Midbrain (tissue), 1 donor: ENCODE measurements at places on chromosomes 13 and 19.

- no peak for DNase-seq
These were observed 4.0 kb downstream of the EMP3 start for GRCh38 chr19:48329167-48329891.

- DNase-seq: peak; percentile 25
These were observed 53.1 kb downstream of the ARHGAP35 start for GRCh38 chr19:46913852-46914430.

- DNase-seq: no peak
These were observed 500 bp downstream of the SMIM24 start for GRCh38 chr19:3479834-3480215.

GRCh38 chr19:53076984-53077383 is 26.2 kb downstream of the ZNF160 start:
- DNase-seq: peak; percentile 64

DNA sequence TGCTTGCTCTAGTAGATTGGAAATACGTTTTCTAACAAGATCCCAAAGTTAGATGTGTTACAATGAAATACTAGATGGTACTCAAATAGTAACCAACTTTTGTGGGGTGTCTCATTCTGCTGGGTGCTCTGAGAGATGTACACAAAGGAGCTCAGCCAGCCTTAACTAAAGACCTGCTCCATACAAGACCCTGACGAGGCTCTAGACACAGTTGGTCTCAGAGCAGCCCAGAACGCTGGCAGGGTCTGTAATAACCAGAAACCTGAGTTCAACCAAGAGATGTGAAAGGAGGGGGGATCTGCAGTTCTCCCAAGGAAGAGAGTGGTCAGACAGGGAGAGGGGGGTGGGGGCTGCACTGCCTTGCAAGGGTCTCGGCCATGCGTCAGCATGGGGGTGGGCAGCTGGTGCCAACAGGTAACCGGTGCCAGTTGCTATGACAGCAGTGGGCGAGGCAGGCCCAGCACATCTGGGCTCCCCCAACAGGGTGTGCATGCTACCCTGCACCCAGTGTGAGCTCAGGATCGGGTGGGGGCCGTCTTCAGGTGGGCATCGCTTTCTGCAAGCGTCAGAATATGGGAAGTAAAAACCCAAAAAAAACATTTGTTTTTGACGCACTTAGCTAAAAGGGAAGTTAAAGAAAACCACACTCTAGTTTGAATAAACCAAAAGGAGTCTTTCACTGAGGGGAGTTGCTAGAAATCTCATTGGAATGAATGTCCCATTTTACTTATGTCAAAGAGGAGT is 68.0 kb upstream of the GPR183 start:
- no peak for DNase-seq

- no peak for DNase-seq
These were observed 64.4 kb downstream of the RASA3 start for GRCh38 chr13:114067886-114068651.

- no peak for DNase-seq
These were observed 35.3 kb downstream of the KLF2 start for GRCh38 chr19:16359964-16360363.

DNA sequence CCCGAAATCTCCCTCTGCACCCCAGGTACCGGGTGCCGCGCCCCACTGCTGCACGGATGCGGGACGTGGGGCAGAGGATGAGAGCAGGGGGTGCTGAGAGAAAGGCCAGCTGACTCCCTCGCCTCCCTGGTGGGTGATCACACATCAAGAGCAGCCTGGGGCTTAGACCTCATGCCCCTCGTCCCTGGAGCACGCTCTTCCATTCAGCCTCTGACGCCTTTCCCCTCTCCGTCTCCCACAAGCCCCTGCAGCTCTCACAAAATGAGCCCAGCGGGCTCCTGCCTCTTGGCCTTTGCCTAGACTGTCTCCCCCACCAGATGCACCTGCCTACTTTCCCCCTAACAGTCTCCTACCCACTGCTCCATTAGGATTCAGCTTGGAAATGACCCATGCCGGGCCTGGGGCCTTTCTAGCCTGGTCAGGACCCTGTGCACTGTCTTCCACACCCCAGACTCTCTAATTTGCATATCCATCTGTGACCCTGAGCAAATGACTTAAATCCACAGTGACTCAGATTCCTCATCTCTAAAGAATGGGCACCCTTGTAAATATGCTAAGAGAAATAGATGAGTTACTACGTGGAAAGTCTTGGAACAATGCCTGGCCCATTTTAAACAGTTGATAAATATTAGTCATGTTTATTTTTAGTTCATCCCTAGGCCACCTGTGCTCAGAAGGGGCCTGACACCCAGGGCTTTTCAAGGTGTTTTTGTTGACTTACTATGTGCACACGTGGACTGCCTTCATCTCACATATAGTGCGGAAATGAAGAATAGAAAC is 582 bp upstream of the PTPRH start:
- no peak for DNase-seq
